KG1 (cell line): ENCODE measurements at places on chromosomes 13 and 19.

- no peak for DNase-seq
Measured at GRCh38 chr19:1409204-1410005, 2.0 kb downstream of the DAZAP1 start.

- DNase-seq, result no peak
Measured at GRCh38 chr19:3161453-3161852, 17.1 kb upstream of the S1PR4 start.

DNA sequence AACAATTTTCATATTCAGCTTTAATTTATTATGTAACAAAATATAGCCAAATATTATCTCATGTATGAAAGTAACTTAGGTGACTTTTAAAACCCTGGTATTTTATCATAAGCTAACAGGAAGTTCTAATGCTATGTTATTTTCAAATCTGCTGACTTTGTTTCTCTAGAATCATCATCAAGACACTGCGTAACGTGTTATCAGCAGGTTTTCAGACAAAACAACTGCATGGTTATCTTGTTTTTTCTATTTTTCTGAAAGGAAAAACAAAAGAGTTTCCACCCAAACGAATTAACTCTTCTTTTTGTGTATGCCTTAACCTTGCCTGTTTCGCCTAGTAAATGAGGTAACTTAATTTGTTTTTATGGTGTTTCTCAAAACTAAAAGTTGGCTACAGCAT lies 156.3 kb downstream of the TBC1D4 start:
- no peak for DNase-seq

DNA sequence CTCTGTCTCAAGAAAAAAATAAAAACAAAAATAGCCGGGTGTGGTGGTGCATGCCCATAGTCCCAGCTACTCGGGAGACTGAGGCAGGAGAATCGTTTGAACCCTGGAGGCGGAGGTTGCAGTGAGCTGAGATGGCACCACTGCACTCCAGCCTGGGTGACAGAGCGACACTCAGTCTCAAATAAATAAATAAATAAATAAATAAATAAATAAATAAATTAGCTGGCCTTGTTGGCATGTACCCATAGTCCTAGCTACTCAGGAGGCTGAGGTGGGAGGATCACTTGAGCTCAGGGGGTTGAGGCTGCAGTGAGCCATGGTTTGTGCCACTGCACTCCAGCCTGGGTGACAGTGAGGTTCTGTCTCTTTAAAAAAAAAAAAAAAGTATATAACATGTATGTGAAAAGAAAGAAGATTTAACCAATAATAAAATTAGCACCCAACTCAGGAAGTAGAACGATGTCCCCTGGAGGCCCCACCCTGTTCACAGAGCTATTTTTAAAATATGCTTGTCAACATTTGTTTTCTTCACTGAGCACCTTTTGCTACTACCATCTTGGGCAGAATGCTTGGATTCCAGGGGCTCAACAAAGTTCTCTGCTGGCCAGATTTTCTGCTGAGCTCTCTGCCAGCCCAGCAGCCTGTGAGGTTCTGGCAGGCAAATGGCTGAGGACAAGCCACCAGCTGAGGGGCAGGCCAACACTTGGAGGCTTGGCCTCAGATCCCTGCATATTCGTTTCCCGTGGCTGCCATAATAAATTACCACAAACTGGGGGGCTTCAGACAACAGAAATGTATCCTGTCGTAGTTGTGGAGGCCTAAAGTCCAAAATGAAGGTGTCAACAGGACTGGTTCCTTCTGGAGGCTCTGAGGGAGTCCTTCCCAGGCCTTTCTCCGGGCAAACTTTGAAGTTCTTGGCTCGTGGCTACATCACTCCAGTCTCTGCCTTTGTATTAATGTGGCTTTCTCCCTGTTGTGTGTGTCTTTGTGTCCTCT lies 5.2 kb downstream of the SLC25A42 start:
- DNase-seq, result no peak
